ENCODE measurements at places on chromosomes 13 and 19.

GRCh38 chr19:13023656-13024055 is 28.4 kb downstream of the NFIX start:
- no peak for DNase-seq

DNA sequence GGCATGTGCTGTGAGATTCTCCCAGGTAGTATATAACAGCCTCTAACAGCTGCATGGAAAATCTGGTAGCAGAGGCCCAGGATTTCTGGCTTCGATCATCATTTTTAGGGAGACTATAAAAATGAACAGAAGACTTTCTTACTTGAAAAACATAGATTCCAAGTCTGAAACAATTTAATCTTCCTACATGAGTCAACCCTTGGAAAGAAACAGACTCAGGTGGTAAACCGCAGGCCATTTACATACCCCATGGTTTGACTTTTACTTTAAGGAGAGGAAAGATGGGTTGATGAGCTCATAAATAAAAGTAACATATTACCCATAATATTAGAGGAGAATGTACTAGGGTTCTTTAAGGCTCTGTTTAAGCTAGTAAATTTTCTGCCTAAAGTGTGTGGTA is 121.6 kb downstream of the CYSLTR2 start:
- no peak for DNase-seq

DNA sequence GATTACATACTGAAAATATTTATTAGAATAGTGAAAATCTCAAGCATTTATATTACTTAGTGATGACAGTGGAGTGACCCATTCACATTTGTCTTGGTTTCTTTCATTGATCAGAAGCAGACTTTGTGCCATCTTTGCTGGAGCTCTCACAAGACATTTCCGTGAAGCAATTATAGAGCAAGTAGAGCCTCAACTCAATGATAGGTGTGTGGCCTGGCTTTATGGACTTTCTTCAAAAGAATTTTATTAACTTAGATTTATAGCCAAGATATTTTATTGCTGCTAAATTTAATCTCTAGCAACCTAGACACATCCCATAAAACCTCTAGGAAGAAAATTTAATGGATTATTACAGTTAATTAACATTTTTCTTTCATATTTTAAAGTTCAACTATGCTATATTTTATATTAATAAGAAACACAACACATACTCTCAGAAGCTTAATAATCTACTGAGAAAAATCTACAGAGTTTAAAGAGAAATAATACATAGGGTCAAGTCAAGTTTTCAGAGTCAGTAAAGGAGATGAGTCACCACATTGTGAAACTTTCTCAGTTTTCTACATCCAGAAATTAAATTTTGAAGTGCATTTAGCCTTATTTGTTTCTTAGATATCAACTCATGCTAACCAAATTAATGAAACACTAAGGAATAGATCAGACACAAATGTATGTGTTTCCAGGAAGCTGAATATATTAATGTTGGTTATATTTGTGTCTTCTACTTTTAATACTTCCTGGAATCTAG is 160.5 kb downstream of the LACC1 start:
- no peak for DNase-seq

DNA sequence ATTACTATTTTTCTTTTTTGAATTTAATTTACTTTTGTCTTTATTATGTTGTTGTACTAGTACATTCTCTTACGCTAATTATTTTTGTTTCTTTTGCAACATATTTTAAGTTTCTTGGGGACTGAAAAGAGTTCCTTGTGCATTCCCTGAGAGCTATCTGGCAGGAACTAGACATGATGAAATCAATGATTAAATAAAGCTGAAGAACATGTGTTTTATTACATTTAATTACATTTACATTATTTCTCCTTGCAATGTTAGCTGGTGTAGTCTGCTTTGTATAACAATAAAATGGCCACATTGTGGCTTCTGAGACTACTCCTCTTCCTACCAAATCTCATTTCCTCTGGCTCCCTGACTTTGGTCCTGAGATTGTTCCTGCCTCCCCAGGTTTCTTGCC is 244.9 kb downstream of the NDFIP2 start:
- DNase-seq = no peak
